ENCODE measurements at places on chromosomes 2 and 18.
A peak's percentile ranks its signal among the peaks of the same experiment; 100 is the strongest.

- DNase-seq, result no peak
These were observed 24.4 kb upstream of the RAB31 start for GRCh38 chr18:9683418-9684396.

- no peak for DNase-seq
These were observed 724 bp downstream of the FTCDNL1 start for GRCh38 chr2:199850218-199850717.

- no peak for DNase-seq
These were observed 50.0 kb upstream of the FAHD2A start for GRCh38 chr2:95352310-95353054.

GRCh38 chr2:219059375-219059724 is 1.4 kb downstream of the IHH start:
- no peak for DNase-seq

- no peak for DNase-seq
These were observed 18.6 kb upstream of the RMC1 start for GRCh38 chr18:23484561-23485182.

- no peak for DNase-seq
These were observed 115.3 kb upstream of the RIOK3 start for GRCh38 chr18:23337599-23338444.

DNA sequence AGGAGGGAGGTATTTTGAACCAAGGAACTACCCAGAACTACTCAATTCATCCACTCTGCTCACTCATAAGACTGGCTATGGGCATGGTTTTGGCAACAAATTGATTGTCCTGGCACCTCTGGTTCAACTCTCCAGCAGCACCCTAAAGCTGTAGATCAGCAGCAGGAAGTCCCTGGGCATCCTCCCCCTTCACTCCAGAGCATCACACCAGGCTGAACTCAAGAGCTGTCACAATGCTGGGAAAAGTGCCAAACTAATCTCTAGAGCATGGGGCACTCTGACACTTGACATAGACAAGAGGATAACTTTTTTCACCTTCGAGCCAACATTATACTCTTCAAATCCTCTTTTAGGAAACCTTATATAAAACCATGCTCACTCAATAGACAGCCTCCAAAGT is 154.1 kb upstream of the RBBP8 start:
- DNase-seq, result no peak

- no peak for DNase-seq
These were observed 1150.8 kb upstream of the FANCL start for GRCh38 chr2:59391896-59392295.

DNA sequence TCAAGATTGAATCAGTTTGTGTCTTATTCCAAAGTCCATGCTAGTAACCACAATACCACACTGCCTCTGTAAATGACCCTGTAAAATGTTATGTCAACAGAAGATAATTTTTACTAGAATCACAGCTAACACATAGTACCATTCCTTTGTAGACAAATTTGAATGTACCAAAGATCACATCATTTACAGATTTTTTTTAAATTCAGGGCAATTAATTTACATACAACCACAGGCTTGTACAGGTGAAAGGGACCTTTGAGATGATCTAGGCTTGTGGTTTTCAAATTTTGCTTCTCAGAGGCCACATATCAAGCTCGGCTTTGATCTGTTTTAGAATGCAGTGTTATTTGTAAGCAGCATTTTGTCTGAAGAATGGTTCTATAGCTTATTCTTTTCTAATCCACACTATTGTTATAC is 63.8 kb upstream of the PPM1B start:
- no peak for DNase-seq

- DNase-seq, result no peak
These were observed 30.7 kb downstream of the IGFBP5 start for GRCh38 chr2:216664593-216665034.

DNA sequence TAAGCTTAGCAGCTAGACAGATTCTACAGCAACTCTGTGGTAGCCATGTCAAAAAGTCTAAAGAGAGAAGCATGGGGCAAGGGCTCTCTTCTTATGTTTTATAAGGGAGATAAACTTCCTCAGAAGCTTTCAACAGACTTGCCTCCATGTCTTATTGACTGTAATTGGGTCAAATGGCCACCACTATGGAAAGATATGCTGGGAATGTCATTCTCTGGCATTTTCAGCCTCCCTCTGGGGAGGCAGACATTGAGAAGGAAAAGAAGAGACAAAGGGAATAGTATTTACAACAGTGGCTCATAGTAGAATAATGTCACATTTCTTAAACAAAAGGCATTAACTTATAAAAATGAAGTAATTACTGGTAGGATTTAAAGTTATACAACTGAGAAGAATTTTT is 1964.5 kb upstream of the PIK3C3 start:
- DNase-seq, result no peak

DNA sequence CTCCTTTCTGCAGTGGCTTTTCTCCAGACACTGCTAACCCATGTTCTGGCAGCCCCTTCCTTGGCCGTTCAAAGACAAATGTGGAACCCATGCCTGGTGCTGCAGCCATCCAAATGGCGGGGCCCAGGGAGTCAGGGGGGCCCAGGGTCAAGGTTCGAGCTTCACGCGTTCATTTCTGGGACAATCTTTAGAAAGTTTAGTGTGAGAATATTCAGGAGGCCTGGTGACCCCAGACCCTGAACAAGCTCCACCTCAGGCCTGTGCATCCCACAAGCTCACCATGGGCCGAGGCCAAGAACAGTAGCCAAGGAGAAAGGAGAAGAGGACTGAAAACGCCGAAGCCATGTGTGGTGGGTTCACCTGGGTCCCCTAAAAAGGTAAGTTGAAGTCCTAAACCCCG is 54.4 kb downstream of the ANKMY1 start:
- DNase-seq, result no peak

- DNase-seq, result no peak
These were observed 42.5 kb upstream of the YPEL5 start for GRCh38 chr2:30104307-30104706.

DNA sequence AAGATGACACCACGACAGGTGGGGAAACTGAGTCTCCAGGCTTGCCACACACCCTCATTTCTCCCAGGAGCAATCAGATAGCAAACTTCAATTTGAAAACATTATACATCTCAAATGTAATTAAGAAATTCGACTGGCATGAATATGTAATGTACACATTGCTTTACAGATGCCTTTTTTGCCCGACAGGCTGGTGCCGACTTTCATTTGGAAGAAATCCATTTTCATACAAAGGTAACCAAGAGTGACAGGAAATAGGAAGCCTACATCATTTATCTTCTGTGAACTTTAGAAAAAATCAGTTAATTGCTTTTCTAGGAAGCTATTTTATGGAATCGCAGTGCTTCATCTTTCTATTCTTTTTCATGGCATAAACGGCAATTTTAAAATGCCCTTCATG is 140.3 kb downstream of the AFF3 start:
- no peak for DNase-seq

- DNase-seq, result no peak
These were observed 98.0 kb downstream of the STPG4 start for GRCh38 chr2:47056868-47057686.

GRCh38 chr2:174761837-174762236 is 2.4 kb downstream of the CHRNA1 start:
- no peak for DNase-seq

DNA sequence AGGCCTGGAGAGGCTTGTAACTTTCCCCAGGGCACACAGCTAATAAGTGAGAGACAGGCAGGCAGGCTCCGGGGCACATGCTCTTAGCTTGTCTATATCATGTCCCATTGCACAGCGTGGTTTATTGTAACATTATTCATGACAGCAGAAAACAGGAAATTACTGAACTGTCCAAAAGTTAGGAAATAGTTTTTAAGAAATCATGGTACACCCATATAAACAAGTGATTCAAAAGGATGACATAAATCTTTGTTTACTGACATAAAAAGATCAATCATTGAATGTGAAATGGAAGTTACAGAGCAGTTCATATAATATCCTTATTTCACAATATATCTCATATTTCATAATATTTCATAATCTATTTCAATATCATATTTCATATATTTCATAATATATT is 34.3 kb upstream of the TXNDC2 start:
- no peak for DNase-seq

- DNase-seq, result no peak
These were observed 150.8 kb downstream of the THSD7B start for GRCh38 chr2:136916131-136916530.

- DNase-seq, result peak; percentile 26
These were observed 23.0 kb upstream of the NTSR2 start for GRCh38 chr2:11692966-11693521.

DNA sequence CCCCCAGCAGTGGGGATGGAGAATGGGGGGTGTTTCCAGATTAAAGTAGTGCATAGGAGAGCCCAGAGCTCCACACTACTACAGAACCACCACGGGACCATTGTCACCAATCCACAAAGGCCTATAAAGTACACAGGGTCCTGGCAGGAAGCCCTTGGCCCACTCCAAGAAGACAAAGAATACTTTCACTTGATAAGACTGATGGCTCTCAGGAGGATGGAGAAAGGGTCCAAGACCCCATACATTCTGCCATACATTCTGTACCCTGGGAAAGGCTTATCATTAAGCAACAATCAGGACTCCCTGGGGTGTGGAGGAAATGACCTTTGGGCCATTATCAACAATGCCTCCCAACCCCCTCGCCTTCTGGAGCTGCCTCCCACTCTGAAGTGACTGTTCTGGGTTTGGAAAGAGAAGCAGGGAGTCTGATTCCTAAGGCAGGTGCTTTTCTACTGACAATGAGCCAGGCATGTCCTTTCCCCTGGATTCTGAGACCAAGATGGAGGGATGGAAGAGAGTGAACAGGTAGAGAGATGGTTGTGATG is 85.4 kb downstream of the XDH start:
- no peak for DNase-seq

DNA sequence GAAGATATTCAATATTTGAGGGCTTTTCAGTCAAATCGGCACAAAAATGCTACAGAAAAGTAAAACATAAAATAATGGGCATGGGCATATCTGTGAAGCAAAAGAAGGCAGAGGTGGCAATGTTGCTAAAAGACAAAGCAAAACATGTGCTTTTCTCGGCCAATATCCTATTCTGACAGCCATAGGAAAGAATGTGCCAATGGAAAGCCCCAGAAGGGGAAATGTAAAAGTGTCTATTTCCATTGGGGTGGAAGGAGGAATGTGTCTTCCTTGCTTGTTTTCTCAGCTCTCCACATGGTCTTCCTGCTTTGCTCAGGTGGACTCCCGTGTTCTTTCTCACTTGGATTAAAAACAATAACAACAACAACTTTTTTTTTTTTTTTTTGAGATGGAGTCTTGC is 13.7 kb upstream of the PER2 start:
- no peak for DNase-seq

- no peak for DNase-seq
These were observed 141.1 kb downstream of the IRS1 start for GRCh38 chr2:226658555-226658954.

DNA sequence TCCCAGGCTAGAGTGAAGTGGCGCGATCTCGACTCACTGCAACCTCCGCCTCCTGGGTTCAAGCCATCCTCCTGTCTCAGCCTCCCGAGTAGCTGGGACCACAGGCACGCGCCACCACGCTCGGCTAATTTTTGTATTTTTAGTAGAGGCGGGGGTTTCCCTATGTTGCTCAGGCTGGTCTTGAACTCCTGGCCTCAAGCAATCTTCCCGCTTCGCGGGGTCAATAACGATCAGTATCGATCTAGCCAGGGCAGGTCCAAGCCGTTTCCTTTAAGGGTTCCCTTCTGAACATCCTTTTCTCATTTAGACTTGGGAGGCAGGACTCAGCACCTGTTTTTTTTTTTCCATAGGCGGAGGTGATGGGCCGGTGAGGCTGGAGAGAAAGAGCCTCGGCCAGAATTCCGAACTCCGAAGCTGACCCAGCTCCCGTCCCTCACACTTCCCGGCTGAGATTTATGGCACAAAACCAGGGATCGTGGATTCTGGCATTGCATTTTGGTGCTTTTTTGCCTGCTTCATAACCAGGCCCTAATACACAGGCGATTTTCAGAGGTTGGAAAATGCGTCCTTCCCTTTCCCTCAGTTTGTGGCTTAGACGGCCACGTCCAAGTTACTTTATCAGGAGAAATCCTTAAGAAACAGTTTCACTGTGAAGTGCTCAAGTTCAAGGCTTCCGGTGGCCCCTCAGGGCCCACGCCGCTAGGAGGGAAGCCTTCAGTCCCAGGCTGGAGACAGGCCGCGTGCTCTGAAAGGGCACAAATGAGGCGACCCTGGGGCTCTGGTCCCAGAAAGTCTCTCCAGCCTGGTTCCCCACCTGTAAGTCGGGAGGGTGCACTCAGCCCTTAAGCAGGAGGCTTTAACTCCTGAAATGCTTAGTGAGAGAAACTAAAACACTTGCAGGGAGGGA is 998 bp upstream of the SLC66A3 start:
- no peak for DNase-seq

- no peak for DNase-seq
These were observed 13.6 kb upstream of the ZNF397 start for GRCh38 chr18:35227254-35227653.

DNA sequence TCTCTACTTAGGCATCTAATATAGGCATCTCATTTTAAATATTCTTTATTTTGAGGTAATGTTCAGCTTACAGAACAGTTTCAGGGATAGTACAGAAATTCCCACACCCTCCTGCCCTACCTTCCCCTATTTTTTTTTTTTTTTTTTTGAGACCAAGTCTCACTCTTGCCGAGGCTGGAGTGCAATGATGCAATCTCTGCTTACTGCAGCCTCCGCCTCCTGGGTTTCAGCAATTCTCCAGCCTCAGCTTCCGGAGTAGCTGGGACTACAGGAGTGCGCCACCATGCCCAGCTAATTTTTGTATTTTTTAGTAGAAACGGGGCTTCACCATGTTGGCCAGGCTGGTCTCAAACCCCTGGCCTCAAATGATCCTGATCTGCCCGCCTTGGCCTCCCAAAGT is 97.6 kb downstream of the EPB41L5 start:
- no peak for DNase-seq

DNA sequence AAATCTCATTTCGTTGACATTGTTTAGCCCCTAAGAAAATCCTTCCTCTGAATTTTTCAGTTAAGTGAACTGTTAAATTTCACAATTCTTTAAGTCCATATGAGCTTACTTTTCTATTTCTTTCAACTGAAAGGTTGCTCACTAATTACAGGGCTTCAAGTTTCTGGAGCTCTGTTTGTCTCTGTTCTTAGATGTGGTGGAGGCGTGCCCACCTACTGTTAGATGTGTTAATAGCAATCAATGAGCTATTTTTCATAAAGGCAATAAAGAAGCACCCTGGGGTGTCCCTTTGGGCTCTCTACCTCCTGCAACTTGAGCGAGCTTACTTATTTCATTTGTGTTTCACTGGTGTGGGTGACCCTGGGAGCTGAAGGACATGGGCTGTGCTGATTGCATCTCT is 25.0 kb downstream of the CREG2 start:
- DNase-seq, result no peak

GRCh38 chr2:220220009-220220408 is 592.6 kb downstream of the SLC4A3 start:
- no peak for DNase-seq

DNA sequence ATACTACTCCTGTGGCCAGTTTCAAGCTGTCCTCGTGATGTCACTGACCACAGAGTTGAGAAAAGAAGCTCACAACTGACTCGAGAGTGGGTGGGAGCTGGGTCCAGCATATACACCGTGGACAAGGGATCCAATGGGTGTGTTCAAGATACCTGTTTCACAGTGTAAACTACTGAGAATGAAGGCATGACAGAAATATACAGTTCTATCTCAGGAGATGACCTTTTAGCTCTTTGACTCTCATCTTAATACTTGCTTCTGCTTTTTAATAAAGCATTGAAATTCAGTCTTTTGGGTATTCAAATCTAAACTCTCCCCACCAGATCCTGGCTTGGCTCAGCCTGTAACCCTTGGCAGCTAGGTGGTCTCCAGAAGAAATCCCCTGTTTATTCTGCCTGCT is 130.1 kb downstream of the MAP2 start:
- DNase-seq, result no peak

GRCh38 chr2:25411281-25411680 is 69.6 kb upstream of the DNMT3A start:
- DNase-seq, result no peak
